Lung (tissue), 17 donors: ENCODE measurements at places on chromosomes 7 and 10. TPM values are rescaled to one million over a fixed set of nuclear protein-coding genes. Genes with fewer than 3 reads are reported as not detected.

- H3K4me3 ChIP-seq = no peak overlapping the region
- H3K27me3 ChIP-seq = no peaks in the 10 kb centered on the region
- no peak for DNase-seq
Measured at GRCh38 chr7:138753610-138754009, 44.2 kb upstream of the TMEM213 start.

- DNase-seq = peak; percentile 25
- H3K27ac ChIP-seq = no peak overlapping the region
- H3K36me3 ChIP-seq = no peaks in the 10 kb centered on the region
- no peak overlapping the region for H3K4me3 ChIP-seq
Measured at GRCh38 chr7:98870121-98870651, 372 bp upstream of the TMEM130 start.

DNA sequence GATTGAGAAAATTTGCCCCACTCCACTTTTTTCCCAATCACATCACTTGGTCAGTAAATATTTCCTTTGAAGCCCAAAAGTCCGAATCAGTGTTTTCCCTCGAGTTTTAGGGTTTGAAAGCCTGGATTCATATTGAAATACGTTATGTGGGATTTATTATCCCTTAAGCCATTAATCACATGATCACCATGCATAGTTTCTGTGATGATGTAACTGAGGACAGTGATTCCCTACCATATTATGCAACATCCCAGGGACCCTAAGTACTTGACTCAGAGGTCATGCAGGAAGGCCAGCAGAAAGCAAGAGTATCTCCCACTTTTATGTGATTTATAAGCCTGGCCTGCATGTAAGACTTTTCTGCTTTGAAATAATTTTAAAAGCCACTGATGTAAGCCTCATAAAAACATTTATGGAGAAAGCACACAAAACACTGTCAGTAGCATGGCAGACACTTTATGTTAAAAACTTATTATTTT lies 630.6 kb upstream of the ZWINT start:
- H3K27ac ChIP-seq = no peak overlapping the region
- no peaks in the 10 kb centered on the region for H3K4me1 ChIP-seq
- DNase-seq = no peak
- no peaks in the 10 kb centered on the region for H3K27me3 ChIP-seq
- H3K36me3 ChIP-seq = no peaks in the 10 kb centered on the region
- H3K4me3 ChIP-seq = no peak overlapping the region

GRCh38 chr7:96546426-96546825 lies 163.2 kb downstream of the SEM1 start:
- DNase-seq = no peak
- H3K4me1 ChIP-seq = peaks cover 2% of the 10 kb centered on the region
- no peaks in the 10 kb centered on the region for H3K36me3 ChIP-seq
- no peak overlapping the region for H3K4me3 ChIP-seq
- H3K27ac ChIP-seq = no peak overlapping the region

DNA sequence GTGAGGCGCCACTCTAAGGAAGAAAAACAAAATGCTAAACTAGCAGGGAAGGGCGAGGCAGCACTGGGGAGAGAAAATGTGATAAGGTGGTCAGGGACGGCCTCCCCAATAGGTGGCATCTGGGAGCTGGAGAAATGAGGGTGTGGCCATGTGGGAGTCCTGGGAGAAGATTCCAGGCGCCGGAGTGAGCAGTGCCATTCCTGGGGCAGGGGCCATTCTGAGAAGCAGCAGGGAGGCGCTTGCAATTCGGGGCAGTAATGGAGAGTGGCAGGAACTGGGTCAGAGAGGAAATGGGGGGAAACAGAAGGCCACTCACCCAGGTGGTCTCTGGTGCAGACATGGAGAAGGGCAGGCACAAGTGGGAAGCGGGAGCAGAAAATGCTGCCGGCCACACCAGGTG lies 61.8 kb upstream of the LRRC18 start:
- H3K4me1 ChIP-seq = no peaks in the 10 kb centered on the region
- DNase-seq = peak; percentile 34
- H3K27ac ChIP-seq = no peak overlapping the region
- no peaks in the 10 kb centered on the region for H3K36me3 ChIP-seq
- no peak overlapping the region for H3K4me3 ChIP-seq

The MYH16 gene
- total RNA-seq = not detected

The KMT2C gene
- total RNA-seq = 115 TPM

The FKBP9 gene
- 118 TPM for total RNA-seq

The PHKG1 gene
- total RNA-seq = 1.8 TPM
